ENCODE measurements at places on chromosomes 7 and 10.

DNA sequence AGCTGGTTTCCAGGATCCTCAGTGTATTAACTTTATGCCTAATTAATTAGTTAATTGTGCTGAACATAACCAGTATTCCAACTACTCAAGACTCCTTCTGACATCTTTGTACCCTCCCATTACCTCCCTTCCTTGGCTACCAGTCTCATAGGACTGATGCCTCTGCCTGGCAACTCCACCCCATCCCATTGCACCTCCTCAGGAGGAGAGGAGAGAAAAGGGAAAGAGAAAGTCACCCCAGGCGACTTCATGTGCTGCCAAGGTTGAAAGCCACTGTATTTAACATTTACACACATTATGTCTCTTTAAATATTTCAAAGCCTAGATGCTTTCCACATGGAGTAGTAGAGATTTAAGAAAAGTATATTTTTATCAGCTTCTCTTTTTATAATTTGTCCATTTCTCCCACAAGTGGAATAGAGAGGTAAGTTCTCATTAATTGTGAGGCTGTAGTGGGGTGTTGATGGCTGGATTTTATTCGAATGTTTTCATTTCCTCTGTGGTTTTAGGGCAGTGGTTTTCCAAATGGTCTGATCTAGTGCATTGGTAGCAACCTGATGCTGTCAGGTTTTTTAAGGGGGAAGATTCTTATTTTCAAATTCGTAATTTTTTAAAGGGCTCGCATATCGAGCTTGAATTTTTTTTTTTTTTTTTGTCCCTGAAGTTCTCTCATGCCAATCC is 148.0 kb downstream of the BICC1 start:
- no peak for DNase-seq

DNA sequence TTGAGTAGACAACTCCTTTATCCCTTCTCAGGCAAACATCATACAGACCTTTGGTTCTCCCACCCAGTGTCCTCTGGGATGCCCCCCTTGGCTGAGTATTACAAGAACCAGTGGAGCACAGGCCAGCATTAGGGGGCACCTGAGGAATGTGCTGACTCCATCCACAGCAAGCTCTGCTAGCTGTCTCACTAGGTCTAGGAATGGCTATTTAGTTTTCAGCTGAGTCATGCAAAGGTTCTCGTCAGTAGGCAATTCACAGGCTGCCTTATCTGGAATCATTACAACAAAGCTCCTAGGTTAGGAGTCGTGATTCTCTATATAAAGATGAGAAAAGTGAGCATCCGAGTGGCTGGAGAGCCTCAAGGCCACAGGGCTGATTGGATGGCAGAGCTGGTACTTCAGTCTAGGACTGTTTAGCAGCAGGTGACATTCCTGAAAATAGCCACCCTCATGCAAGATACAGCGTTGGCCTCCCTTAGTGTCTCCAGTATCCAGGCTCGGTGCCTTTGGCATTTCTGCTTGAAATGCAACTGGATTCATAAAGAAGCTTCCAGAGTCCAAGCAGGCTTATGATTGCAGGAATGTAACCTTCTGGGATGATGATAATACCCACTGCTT is 75.8 kb downstream of the CDCA7L start:
- DNase-seq, result no peak

DNA sequence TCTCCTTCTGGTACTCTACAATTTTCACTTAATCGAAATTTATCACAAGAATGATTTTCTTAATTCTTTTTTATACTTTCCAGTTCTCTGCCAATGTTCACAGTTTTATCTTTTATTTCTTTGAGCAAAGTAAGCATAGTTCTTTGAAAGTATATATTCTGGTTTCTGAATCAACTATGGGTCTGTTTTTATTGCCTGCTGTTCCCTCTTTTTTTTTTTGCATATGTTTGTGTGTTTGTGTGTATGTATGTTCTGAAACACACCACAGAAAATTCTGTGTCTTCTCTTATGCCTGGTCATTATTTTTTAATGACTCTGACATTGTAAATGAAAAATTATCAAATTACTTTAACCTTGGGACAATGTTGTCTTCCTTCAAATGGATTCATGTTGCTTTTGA is 15.9 kb upstream of the TMEM273 start:
- no peak for DNase-seq

- DNase-seq, result no peak
Measured at GRCh38 chr7:5339955-5340354, 57.2 kb downstream of the SLC29A4 start.

- no peak for DNase-seq
Measured at GRCh38 chr7:100827330-100828226, at the start of gene EPHB4. Gene EPHB4, minus strand, starts transcription at chr7:100827523. Its CDS starts 493 bp downstream, at chr7:100827030.

DNA sequence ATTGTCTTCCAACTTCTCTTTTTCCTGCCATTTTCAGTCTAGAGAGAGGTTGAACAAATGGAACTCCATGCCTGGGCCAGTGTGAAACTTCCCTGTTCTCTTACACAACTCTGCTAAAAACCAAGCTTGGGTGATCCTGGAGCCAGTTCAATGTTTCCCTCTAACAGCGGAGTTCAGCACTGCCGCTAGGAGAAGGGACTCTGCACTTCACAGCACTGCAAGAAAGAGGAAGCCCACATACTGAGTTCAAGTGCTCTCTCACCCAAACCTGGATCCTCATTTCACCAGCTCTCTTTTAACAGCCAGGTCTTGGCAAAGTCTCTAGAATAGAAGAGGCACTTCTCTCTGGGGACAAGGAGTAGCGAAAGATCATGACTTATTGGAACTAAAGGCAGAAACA is 18.8 kb downstream of the FOXI2 start:
- no peak for DNase-seq

GRCh38 chr7:77188731-77189437 is 10.7 kb downstream of the FGL2 start:
- no peak for DNase-seq

DNA sequence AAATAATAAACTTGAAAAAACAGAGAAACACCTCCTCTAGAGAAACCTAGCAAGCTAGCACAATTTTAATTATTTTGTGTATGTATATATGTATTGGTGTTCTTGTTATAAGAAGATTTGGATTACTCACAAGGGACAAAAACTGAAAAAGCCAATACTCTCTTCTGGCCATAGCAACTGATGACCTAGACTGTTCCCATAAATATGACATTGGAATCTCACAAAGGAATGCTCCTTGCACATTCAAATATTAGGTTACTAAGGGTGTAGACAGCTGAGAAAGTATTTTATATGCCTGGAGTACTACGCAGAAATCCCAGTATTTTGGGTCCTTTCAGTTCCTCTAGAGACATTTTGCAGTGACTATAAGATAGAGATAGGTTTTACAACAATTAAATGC is 279.4 kb downstream of the FZD1 start:
- DNase-seq, result no peak

DNA sequence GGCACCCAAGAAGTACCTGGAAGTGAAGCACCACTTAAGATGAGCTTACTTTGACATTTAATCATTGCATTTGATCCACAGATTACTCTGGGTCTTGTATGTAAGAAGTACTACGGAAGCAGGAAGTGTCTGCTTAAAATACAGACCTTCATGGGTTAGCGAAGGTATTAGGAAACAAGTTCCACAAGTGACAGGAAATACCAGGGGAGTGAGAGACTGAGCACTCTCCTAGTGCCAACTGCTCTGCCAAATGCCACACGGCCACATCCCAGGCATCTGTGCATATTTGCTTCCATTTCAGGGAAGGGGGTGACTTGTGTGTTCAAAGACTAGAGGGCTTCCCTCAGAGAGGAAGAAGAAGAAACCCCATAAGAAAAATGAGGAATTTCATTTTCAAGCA is 57.2 kb upstream of the ANK3 start:
- peak; percentile 26 for DNase-seq

- DNase-seq, result no peak
Measured at GRCh38 chr7:47715631-47716068, 133.7 kb upstream of the TNS3 start.

DNA sequence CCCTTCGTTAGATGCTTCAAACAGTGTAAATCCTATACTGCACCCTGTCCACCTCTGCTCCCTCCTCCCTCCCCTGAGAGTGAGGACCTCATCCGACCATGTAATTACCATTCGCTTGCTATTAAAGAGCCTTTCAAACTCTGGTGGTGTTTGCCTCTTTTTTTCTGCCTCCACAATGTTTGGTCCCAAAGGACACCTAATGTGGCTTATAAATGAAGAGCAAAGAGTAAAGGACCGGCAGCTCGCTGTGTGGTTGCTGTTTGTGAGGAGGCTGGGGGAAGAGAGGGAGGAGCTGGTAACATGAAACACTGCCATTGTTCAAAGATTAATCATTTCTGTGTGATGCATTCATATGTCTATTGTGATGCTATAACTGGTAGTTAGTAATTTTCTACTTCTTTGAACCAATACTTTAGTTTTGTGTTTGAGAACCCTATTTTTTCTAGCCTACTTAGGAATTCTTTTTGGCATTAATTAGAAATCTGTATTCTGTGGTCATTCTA is 27.9 kb downstream of the MTURN start:
- DNase-seq, result peak; percentile 98

GRCh38 chr10:16519908-16520861 is 1.5 kb downstream of the C1QL3 start:
- DNase-seq, result no peak

DNA sequence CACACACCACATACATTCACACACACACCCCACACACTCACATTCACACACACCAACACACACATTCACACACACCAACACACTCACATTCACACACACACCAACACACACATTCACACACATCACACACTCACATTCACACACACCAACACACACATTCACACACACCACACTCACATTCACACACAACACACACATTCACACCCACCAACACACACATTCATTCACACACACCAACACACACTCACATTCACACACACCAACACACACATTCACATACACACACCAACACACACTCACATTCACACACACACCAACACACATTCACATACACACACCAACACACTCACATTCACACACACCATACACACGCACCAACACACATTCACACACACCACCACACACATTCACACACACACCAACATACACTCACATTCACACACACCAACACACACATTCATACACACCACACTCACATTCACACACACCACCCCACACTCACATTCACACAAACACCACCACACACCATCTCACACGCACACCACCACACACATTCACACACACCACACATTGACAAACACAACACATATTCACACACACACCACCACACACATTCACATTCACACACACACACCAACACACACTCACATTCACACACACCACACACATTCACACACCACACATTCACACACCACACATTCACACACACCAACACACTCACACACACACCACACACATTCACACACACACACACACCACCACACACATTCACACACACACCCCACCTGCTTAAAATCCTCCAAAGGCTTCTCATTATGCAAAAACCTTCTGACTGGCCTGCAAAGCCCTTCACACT is 9.0 kb downstream of the TAS2R40 start:
- DNase-seq, result no peak

DNA sequence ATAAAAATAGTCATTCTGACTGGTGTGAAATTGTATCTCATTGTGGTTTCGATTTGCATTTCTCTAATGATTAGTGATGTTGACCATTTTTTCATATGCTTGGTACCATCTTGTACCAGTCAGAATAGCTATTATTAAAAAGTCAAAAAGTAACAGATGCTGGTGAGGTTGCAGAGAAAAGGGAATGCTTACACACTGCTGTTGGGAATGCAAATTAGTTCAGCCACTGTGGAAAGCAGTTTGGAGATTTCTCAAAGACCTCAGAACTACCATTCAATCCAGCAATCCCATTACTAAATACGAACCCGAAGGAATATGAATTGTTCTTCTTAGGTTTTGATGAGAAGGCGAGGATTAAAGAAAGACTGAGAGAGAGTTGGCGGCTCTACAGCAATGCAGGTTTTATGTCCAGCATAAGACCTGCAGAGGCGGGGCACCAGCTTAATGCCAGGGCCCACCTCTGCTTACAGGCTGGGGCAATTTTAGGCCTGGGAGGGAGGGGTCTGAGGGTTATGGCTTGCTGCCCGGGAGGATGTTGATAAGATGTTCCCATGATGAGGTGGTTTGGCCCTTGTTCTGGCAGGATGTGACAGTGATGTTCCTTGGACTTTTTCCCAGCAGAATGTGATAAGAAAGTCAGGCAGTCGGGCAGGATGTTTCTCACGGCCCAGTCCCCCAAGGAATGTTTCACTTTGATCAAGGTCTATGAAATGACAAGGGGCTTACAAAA is 74.4 kb downstream of the MEST start:
- DNase-seq, result no peak

- no peak for DNase-seq
Measured at GRCh38 chr7:1611708-1612241, 41.9 kb upstream of the PSMG3 start.

DNA sequence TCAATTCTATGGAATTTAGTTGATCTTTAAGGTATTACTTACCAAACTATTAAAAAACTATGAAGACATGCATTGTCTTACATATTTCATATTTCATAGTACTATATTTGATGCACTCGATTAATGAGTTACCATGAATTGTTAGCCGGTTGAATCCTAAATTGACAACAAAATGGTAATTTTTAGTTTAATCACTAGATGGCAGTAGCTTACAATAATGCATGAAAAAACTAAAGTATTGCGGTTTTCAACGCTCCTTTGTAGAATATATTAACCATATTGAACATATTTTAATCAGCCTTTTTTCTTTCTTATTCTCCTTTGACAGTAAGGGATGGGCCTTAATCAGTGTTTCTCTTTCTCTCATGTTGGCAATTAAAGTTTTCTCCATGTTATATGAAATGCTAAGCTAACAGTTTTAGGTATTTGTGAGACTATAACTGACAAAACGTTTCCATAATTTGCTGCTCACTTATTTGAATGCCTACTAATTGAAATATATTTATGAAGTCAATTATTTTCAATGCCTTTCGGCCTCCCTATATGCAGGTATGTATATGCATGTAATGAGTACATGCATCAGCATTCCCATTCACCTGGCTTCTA is 48.5 kb upstream of the ARL4A start:
- peak; percentile 31 for DNase-seq

DNA sequence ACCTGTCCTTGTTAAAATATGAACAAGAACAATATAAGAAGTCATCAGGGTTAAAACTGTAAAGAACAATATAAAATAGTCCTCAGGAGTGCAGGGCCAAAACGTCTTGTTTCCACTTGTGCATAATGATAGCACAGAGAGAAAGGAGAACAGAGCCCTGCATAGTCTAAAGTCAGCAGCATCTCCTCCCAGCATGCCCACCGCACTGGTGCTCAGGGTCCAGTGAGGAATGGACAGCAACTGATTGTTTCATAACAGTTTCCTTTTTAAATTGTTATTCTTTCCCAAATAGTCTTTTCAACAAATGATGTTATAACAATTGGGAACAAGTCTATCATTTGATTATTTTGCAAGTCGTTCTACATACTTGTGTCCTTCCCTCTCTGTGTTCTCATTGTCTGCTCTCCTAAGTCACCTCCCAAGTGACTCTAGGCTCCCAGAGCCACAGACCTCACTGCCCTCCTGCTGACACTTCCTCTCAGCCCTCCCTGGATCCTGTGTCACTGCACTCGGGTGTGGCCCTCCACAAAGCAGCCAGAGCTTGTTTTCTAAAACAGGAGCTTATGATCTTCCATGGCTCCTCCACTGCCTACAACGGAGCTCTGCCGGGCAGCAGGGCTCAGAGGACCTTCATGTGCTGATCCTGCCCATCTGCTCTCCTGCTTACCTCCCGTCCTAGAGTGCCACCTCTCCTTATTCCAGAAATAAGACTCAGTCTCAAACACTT is 27.6 kb downstream of the COBL start:
- DNase-seq, result peak; percentile 82

- peak; percentile 98 for DNase-seq
Measured at GRCh38 chr10:74705358-74705980, 120.9 kb upstream of the KAT6B start.
